Esophagus squamous epithelium (tissue), 5 donors: ENCODE measurements at places on chromosomes 7 and 10. TPM values are rescaled to one million over a fixed set of nuclear protein-coding genes. Genes with fewer than 3 reads are reported as not detected.

GRCh38 chr7:38659931-38660330 lies 28.8 kb upstream of the AMPH start:
- no peak overlapping the region for H3K27ac ChIP-seq
- no peak overlapping the region for H3K4me3 ChIP-seq

GRCh38 chr10:48468866-48469511 lies 135.9 kb downstream of the ARHGAP22 start:
- no peaks in the 10 kb centered on the region for H3K27me3 ChIP-seq
- no peak for DNase-seq

The NKX1-2 gene
- total RNA-seq, result 0.75 TPM

GRCh38 chr7:49817279-49817678 lies 43.8 kb downstream of the VWC2 start:
- H3K4me1 ChIP-seq, result no peaks in the 10 kb centered on the region
- H3K27me3 ChIP-seq, result no peaks in the 10 kb centered on the region
- H3K4me3 ChIP-seq, result no peak overlapping the region
- DNase-seq, result no peak
- H3K36me3 ChIP-seq, result no peaks in the 10 kb centered on the region

GRCh38 chr10:4740471-4740870 lies 85.5 kb upstream of the AKR1E2 start:
- no peak for DNase-seq
- H3K27ac ChIP-seq, result no peak overlapping the region
- no peaks in the 10 kb centered on the region for H3K36me3 ChIP-seq
- H3K27me3 ChIP-seq, result no peaks in the 10 kb centered on the region

GRCh38 chr10:133126431-133127290 lies 33.4 kb upstream of the KNDC1 start:
- H3K4me1 ChIP-seq, result no peaks in the 10 kb centered on the region
- H3K27me3 ChIP-seq, result peaks cover 46% of the 10 kb centered on the region
- no peaks in the 10 kb centered on the region for H3K36me3 ChIP-seq
- no peak overlapping the region for H3K27ac ChIP-seq
- H3K4me3 ChIP-seq, result no peak overlapping the region
- DNase-seq, result no peak

The HEPACAM2 gene
- total RNA-seq, result not detected

DNA sequence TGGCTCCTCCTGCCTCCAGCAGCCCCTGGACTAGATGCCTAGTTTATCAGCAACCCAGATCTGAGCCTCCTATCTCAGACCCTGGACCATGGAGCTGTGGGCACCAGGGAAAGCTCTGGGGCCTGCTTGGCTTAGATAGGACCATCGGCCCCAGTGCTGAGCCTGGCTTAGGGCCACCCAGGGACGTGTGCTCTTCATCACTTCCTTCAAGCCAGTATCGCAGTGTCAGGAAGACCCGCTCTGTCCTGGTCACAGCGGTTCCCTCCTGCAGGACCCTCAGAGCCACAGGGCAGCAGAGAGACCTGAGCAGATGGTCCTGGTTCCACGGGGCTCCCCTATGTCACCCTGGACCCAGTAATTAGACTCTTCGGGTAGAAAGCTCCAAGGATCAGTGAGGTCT lies 105.7 kb upstream of the FAM20C start:
- no peaks in the 10 kb centered on the region for H3K36me3 ChIP-seq
- peaks cover 53% of the 10 kb centered on the region for H3K4me1 ChIP-seq
- no peak overlapping the region for H3K4me3 ChIP-seq
- DNase-seq, result no peak

DNA sequence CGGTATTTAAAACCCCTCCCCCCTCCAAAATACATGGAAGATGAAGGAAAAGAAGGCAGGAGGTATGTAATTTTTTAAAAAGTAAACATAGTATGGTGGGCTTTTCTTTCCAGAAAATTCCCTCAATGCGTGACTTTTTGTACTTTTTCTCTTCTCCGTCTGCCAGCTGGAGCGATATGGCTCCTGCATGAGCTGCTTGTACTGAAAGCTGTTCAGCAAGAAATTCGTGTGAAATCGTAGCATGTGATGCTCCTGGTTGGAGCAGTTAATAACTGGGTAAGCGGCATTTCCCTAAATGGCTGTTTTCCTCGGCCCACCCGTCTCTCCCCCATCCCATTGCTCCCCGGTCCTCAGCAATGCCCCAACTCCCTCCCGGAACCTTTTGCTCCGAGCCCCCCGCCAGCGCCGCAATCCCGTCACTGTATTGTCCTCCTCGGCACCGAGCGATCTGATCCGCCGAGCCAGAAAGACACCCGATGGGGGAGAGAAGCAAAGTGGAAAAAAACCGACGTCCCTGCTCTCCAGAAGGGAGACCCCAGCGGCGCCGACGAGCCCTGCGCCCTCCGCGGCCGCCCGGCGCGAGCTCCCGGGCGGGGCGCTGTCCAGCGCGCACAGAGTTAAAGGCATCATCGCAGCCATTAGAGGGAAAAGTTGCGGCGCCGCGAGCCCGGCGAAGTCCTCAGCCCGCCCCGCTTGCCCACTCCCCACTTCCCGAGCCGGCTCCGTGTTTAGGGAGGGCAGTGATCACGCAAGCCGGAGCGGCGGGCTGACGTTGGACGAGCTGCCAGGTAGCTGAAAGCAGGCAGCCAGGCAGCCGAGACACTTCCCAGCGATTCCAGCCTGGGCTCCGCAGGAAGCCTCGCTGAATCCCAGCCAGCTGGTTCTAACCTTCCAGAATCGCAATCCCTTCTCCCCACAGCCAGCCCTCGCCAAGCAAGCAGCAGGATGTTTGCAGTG lies at the start of gene VSTM2A:
Gene VSTM2A, plus strand, starts transcription at position 707 of the 957 bp plus-strand sequence. CDS start 356 bp downstream, outside the sequence.
- H3K27ac ChIP-seq, result no peak within 1 kb of the TSS
- peaks cover 24% of the 10 kb centered on the region for H3K27me3 ChIP-seq
- no peaks in the 10 kb centered on the region for H3K36me3 ChIP-seq
- no peak for DNase-seq
- peaks cover 2% of the 10 kb centered on the region for H3K4me1 ChIP-seq

GRCh38 chr10:83012866-83013265 lies 1126.4 kb upstream of the GHITM start:
- DNase-seq, result no peak
- H3K36me3 ChIP-seq, result no peaks in the 10 kb centered on the region
- no peak overlapping the region for H3K4me3 ChIP-seq
- H3K4me1 ChIP-seq, result no peaks in the 10 kb centered on the region

GRCh38 chr10:77103213-77103612 lies 534.4 kb downstream of the KCNMA1 start:
- H3K27ac ChIP-seq, result no peak overlapping the region
- peaks cover 8% of the 10 kb centered on the region for H3K4me1 ChIP-seq
- H3K36me3 ChIP-seq, result no peaks in the 10 kb centered on the region
- no peak for DNase-seq
- H3K27me3 ChIP-seq, result no peaks in the 10 kb centered on the region
- H3K4me3 ChIP-seq, result no peak overlapping the region
